Umbilical cord (tissue), 2 donors: ENCODE measurements at places on chromosomes 5 and 9.

- DNase-seq = no peak
Observed at GRCh38 chr9:132485393-132485792, 75.4 kb downstream of the CFAP77 start.

- no peak for DNase-seq
Observed at GRCh38 chr5:149260761-149261160, 10.9 kb upstream of the AFAP1L1 start.

DNA sequence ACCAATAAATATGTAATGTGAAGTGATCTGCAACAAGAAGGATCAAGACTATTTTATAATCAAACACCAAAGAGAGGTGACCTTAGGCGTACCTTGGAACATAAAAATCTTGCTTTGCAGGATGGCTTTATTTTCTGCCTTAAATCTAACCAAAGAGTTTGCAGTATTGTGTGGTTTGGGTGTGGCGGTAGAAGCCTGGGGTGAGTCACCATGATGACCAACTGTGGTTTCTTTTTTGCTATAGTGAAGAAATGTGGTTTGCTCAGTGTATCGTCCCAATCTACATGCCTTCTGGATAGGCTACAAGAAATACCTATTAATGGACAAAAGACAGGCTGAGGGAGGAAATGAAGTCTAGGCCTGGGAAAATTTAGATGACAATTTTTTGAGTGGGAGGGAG, 5.1 kb upstream of the CAST start:
- peak; percentile 68 for DNase-seq

DNA sequence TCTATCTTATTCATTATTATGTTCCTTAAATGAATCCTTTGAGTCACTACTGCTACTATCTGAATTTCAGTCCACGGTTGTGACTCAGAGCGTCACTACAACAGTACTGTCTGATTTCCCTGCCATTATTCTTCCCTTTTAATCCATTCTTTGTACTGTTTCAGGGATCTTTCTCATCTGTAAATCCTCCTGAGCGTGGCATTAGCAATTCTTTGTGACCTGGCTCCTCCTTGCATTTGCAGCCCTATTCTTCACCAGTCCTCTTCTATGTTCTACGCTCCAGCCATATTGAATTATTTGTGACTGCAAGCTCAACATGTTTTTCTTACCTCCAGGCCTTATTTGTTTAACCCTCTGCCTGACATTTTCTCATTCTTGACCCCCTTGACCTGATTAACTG, 5.9 kb downstream of the PRPF4 start:
- DNase-seq = no peak

DNA sequence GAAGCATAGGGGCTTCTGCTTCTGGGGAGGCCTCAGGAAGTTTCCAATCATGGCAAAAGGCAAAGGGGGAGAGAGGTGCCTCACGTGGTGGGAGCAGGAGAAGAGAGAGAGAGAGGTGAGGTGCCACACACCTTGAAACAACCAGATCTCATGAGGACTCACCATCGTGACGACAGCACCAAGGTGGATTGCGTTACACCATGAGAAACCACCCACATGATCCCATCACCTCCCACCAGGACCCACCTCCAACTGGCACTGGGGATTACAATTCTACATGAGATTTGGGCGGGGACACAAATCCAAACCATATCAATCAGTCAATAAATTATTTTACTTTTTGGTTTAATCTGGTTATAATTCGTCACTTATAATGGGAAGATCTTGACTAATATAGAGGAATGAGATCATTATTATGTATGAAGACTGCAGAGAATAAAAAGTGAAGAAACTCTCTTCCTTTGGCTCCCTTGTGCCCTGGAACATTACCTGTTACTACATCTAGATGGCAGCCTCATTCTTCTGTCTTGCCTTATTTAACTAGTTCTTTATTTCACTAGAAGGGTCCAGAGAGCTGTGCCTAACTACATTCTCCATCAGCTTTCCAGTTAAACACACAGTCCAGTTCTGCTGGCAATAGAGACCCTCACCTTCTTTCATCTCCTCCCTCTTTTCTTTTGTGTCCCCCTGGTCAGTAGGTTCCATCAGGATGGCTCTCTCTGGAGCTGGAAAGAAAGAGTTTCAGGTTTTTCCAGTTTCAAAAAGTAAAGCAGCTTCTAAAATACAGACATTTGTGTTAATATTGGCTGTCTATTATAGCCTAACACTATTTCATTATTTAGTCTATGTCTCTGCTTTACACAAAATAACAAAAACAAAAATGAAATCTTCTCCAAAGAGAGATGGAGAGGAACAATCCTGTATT, 21.7 kb upstream of the SPINK7 start:
- peak; percentile 2 for DNase-seq

DNA sequence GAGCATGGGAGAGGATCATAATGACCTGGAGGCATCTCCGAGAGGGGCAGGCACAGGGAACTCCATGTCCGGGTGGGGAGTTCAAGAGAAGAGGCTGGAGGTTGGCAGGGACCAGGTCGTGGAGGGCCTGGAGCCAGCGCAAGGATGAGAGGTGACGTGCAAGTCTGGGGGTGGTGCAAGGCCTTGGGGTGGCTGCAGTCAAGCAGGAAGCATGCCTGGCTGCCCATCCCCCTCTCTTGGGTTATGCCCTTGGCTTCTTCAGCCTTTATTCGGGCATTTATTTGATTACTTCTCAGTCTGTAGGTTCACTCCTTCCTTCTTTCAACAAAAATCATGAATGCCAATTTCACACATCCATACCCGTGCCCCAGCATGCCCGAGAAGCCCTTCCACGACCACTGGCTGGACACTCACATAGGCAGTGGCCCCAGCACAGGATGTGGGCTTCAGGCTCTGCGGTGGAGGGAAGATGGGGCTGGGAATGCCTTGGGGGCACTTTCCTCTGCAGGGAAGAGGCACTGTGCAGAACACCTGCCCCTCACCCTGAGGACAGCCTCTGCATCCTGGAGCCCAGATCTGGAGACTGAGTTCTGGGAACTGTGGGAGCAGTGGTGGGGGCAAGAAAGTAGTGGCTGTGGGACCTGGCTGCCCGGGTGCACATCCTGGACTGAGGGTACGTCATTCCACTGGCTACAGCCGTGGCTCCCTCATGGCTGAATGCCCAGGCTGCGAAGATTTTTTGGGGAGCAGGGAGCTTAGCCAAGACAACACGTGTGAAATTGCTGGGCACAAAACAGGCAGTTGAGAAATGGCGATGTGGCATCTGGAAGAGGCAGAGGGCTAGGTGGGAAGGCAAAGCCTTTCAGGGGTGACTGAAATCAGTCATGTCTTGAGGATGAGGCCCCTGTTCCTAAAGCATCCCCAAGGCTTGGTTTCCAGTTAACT, 38.6 kb downstream of the CRB2 start:
- DNase-seq = no peak
